ENCODE measurements at places on chromosomes 1 and 21. TPM values are rescaled to one million over a fixed set of nuclear protein-coding genes. Genes with fewer than 3 reads are reported as not detected.
A peak's percentile ranks its signal among the peaks of the same experiment; 100 is the strongest.

The ZNF593OS gene
- not detected for total RNA-seq

The INSRR gene
- under 0.01 TPM for total RNA-seq

DNA sequence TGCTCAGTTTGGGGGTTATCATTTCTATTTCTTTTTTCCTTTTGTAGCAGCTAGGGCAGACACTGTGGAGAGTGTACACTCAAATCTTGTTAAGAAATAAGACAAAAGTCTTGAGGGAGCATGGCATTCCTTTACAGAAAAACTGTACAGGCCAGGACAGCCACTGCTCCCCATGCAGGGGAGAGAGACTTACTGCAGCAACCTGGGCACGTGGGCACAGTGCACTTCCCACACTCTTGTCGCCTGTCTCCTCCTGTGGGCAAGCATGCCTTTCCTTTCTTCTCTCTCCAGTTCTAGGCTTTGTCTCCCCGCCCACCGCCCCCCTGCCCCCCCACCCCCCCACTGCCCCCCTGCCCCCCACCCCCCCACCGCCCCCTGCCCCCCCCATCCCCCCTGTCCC, 51.9 kb downstream of the PHC2 start:
- DNase-seq: no peak

- no peak for DNase-seq
These were observed 354.6 kb downstream of the PTPRU start for GRCh38 chr1:29590583-29591565.

DNA sequence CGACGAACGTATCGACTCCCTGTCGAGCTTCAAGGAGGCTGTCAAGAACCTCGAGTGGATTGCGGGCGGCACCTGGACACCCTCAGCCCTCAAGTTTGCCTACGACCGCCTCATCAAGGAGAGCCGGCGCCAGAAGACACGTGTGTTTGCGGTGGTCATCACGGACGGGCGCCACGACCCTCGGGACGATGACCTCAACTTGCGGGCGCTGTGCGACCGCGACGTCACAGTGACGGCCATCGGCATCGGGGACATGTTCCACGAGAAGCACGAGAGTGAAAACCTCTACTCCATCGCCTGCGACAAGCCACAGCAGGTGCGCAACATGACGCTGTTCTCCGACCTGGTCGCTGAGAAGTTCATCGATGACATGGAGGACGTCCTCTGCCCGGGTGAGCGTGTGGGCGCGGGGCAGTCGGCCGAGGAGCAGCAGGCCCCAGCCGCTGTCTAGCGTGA, 28.0 kb downstream of the COL6A2 start:
- no peak for DNase-seq

DNA sequence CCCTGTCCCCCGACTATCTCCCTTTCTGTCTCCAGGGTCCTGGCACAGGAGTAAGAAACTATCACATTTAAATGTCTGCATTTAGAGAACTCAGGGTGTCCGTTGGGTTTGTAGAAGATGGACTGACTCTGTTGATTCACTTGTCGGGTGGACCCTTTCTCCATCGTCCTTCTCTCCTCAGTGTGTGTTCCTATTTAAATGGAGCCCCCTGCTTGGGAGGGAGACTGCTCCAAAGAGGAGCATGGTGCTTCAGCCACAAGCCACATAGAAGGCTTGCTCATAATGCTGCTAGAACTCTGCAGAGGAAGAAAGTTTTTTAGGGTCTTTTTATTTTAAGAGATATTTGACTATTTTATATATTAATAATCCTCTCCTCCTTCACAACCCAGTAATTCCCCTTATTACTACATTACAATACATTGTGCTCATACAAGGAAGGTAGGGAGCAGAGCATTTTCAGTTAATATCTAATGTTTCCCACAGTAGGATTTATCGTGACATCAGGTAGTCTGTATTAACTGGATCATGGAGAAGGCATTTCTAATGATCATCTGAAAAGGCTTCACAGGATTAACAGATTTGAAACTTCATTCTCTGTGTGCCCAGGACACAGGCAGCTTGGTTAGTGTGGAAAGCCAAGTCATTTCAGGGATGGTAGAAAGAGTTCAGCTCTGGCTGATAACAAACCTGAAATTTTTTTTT, 13.8 kb downstream of the FGGY start:
- no peak for DNase-seq

The LRRC52 gene
- not detected for total RNA-seq

DNA sequence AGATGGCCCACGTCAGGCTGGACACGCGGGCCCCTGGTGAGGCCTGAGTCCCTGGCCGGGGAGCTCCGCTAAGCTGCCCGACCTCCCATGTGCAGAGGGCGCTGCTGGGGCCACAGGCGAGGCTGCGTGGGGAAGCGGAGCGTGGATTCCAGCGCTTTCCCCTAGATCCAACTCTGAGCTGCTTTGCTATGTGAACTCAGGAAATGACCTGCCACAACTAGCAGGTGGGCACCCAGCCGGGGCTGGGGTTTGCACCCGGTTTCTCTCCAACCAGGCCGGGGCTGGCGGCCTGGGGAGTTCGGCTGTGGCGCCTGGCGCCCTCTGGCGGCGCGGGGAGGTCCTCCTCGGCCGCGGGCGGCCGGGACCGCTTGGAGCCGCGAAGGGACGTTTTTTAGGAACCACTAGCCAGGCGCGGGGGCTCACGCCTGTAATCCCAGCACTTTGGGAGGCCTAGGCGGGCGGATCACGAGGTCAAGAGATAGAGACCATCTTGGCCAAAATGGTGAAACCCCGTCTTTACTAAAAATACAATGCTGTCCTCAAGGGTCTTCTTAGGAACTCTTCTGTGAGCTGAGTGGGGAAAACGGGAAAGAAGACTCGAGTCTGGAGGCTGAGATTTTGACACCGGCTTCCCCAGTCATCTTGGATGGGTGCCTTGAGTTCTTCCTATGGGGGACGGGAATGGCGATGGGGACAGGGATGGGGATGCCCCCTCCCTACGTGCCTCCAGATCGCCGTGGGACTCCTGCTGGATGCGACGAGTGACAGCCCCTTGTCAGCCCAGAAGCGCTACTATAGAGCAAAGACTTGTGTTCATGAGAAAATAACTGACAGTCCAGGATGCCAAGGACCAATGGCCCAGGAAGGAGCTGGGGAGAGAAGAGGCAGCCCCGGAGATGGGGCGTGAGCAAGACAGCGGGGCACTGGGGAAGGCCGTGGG, 12.6 kb downstream of the PYCR2 start:
- no peak for DNase-seq

DNA sequence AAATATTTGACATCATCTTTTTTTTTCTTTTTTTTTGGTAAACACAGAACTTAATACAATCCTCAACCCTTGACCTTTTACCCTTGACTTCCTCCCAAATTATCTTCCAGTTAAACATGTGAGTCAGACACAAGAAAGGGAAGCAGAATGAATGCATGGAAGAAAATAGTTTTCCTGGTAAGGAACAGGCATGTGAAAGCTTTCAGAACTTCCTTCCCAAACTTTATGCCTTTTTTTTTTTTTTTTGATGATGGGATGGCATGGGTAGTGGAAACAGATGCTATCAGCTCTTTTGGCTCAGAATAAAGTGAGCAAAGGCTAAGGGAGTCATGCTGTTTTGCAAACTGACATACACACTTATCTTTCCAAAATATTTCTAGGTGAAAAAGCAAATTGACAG, 1079.1 kb downstream of the TTLL7 start:
- no peak for DNase-seq

DNA sequence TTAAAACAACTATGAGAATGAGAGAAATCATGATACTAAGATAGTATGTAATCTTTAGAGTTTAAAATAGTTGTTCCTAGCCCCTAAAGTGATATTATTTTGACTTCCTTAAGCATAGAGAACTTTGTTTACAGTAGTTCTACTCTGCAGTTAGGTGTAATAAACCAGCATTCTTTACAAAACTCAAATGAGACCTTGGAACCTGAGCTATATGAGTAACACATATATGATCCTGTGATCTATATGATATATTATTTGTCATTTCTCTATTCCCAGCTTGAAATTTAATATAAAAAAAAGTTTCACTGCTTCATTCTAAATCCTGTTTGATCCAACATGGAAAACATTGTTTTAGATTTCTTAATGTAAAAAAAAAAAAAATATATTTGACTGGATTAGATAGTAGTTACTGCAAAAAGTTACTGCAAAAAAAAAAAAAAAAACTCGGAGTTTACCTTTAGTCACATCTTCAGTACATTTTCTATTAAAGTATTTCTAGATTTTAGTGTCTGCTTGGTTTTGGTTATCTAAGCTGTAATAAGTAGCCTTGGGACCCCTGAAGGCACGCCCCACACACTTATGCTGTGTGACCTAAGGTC, 463.8 kb downstream of the USP25 start:
- no peak for DNase-seq

GRCh38 chr21:45054927-45055612, 19.3 kb upstream of the ADARB1 start:
- DNase-seq: no peak

The KCNE1 gene
- total RNA-seq: 3.4 TPM

DNA sequence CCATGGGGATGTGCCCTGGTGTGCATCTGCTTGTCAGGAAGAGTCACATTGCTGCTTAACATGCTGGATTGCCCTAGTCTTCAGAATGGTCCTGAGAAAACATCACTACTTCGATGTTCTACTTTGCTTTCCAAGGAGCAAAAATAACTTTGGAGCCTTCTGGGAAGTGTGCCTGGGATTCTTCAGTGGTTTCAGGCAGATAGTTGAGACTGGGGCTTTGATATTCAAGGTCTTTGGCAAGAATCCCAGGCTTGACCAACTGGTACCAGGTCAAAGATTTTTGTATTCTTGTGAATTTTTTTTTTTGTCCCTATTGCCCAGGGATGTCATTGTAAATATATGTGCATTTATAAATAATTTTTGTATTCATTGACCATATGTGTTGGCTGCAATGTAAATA, 51.4 kb downstream of the LRIG2 start:
- no peak for DNase-seq

The HUNK gene
- total RNA-seq: 5.5 TPM

The TNFAIP8L2 gene
- 2.2 TPM for total RNA-seq

The LGALS8 gene
- total RNA-seq: 90.4 TPM

GRCh38 chr1:220711056-220711809, 21.1 kb downstream of the C1orf115 start:
- no peak for DNase-seq

DNA sequence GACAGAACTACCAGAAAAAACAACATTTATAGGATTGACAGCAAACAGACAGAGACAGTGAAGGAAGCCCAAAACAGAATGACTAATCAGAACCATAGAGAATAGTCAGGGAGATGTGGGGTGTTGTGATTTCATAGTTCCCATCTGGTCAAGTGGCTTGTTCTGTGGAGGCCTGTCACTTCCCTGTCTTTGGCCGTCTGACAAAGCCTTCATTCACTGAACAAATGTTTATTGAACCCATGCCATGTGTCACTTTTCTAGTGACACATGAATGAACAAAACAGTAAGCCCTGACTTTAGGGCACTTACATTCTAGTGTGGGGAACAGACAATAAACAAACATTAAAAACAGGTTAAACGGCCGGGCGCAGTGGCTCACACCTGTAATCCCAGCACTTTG, 3.2 kb upstream of the SRRM1 start:
- no peak for DNase-seq

GRCh38 chr21:44433791-44434567, 21.3 kb upstream of the LRRC3 start:
- DNase-seq: no peak

The HTR6 gene
- not detected for total RNA-seq

GRCh38 chr1:156214024-156214748, 1.4 kb downstream of the PMF1 start:
- no peak for DNase-seq

The TENT5C gene
- total RNA-seq: 42.5 TPM

GRCh38 chr1:76115171-76115570, 40.6 kb downstream of the ST6GALNAC3 start:
- no peak for DNase-seq

DNA sequence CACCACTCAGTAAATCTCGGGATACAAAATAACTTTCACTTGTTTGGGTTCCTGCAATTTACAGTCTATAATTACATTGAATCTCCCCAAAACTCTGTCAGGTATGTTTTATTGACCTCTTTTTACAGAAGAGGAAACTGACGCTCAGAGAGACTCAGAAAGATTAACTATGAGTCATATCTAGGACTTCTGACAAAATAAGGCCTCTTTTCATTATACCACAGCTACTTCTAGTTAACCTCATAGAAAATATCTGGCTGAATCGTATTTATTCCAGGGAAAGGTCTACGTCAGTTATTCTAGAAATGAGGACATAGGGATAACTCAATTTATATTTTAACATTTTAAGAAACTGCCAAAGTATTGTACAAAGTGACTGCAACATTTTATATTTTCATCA, 211.1 kb upstream of the FAM78B start:
- no peak for DNase-seq

- peak; percentile 78 for DNase-seq
These were observed 65.7 kb downstream of the MAP3K7CL start for GRCh38 chr21:29195981-29196669.

GRCh38 chr1:58159434-58159830, 387.1 kb downstream of the OMA1 start:
- no peak for DNase-seq

GRCh38 chr1:213183036-213183672, 132.1 kb downstream of the RPS6KC1 start:
- DNase-seq: no peak

Data from skin of body (tissue), 3 donors.